Activated CD4-positive, alpha-beta T cell treated with anti-CD3 and anti-CD28 coated beads, Interleukin-2, Interleukin-4, amounts not matched to agents 100 ng/mL and 50 ng/mL, durations not matched to agents 16 hours and 8 hours (primary cell): ENCODE measurements at places on chromosomes 7 and 10.

DNA sequence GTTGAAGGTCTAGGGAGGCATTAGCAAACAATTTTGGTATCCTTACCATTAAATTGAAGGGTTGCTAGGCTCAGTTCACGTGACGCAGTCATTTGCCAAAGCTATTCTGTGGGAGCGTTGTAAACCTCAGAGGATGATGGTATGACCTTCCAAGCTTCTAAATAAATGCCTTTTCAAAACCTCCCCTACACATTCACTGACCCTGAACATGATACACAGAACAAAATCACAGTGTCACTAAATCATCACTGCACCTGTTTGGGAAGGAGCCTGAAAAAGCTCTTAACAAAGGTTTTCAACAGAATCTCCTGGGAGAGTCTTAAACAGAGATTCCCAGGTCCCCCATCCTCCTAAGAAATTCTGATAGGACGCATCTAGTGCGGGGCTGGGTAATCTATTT, 13.2 kb upstream of the CCDC172 start:
- DNase-seq: no peak

DNA sequence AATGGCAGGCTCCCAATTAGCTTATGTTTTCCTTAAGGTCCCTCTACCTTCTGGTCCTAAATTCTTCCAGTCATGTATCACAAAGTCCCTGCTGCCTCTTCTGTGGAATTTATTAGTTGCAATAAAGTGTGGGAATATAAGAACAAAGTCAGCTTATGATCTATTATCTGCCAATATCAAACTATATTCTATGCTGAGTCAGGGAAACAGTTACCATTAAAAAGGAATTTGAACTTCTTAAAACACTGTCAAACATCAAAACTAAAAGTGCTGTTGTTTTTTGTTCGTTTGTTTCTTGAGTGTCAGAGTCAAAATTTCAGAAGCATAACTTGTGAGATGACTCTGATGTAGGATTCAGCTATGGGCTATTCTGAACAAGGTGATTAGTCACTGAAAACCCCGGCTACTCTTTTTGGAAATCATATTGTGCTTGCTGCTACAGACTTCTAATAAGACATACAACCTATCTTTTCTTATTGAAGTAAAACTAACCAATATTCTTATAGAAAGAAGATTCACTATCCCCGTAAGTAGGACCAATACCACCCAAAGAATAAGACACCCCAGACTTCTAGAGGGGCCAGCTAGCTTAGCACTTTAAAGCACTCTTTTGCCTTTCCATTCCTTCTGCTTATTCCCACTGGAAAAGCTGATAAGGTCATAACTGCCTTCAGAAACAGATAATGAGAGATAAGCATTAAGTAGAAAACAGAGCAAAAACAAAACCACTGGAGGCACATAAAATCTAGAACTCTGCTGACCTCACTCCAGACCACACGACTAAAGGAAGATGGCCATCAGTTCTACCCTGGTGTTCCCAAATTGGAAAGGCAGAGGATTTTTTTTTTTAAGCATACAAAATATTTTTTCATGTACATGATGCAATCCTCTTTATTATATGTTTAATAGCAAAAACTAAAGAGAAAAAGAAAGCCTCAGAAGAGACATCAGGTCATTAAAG, 370.6 kb downstream of the PARD3 start:
- DNase-seq: no peak

DNA sequence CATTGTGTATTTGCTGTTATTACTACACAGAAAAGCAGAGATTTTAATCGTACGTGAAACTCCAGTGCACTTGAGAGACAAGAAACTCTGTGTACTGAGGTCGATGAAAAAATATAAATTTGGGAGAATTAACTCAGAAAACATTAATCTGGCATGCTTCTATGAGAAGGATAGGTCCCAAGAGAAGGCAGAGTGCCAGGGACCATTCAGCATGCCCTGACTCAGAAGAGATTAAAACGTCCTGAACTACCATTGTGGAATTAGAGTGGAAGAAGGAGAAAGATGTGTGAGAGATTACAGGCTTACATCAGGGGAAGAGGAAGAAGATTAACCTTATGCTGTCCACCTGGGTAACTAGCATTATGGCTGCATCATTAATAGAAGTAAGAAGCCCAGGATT, 72.4 kb downstream of the REEP3 start:
- no peak for DNase-seq

- peak; percentile 71 for DNase-seq
These were observed 19.8 kb downstream of the CCNY start for GRCh38 chr10:35355971-35356724.

DNA sequence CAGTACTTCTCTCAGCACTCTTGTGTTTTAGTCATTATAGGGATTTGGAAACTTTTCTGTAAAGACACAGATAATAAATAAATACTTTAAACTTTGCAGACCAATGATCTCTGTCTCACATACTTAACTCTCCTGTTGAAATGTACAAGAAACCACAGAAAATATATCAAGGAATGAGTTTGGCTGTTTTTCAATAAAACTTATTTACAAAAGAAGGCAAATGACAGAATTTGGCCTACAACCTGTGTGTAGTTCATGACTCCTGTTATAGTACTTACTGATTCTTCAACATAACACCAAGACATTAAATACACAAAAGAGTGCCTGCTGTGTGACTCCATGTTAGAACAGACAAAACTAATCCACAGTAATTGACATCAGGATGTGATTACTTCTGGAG, 510.0 kb upstream of the PHF14 start:
- no peak for DNase-seq

DNA sequence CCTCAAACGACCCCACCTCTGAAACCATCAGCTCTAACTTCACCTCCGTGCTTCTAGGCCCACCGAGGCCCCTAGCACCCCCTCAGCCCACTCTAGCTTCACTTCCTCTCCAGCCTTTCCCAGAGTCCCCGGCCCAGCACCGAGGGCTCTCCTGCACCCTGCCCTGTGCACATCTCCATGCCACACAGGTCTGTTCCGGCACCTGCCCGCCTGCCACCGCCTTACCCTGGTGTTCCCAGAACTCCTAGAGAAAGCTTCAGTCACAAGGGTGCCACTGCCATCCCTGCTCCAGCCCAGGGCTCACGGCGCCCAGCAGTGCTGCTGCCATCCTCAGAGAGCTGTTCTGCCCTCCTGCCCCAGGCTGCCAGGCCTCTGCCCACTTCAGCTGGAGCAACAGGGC, 61.3 kb upstream of the INSIG1 start:
- DNase-seq: no peak

DNA sequence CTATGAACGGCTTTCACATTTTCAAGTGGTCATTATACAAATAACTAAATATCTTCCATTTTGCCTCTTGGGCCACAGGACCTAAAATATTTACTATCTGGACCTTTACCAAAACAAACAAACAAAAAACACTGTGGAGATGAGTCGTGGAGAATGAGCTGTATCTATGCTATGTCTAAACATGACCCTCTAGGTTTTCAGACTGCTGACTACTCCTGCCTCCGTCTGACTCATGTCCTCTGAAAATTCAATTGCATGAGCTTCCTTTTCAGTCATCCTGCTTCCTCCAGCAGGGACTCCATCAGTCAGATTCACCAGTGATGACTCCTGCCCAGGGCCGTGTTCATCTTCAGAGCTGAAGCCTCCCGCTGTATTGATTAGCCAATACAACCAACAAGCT, 96.8 kb downstream of the COL28A1 start:
- no peak for DNase-seq

DNA sequence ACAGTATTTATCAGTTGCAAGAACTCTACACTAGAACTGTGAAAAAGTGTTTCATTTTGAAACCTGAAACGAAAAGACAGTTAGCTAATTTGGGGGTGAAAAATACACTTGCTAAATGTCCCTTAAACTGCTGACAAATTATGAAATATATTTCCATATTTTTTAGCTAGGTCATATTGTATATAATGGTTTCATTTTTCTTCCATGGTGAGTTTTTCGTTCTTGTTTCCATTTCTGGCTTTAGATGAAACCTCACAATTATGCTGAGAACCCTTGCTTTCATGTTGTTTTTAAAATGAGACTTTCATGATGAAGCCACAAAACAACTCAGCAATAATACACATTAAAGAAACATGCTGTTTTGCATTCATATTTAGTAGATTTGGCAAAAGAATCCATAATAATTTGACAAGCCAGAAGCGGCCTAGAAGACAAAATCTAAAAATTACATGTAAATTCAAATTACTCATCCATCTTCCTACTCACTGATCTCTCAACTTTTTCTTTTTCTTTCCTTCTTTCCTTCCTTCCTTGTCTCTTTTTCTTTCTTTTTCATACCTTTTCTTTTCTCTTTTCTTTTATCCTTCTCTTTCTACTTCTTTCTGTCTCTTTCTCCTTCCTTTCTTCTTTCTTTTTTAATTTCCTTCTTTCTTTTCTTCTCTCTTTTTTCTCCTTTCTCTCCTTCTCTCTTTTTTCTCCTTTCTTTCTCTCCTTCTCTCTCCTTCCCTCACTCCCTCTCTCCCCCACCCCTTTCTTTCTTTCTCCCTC, 46.5 kb upstream of the ITGB8 start:
- no peak for DNase-seq

DNA sequence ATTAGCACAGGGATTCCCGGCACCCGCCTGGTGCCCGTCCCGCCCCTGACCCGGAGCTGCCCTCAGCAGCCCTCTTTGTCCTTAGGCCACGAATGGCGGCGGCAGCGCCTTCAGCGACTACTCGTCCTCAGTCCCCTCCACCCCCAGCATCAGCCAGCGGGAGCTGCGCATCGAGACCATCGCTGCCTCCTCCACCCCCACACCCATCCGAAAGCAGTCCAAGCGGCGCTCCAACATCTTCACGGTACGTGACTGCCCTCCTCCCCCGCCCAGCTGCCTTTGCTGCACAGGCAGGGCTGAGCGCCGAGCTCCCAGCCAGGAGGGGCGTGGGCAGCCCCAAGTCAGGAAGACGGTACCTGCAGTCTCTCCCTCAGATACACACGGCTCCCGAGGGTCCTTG, 33.6 kb downstream of the AGAP3 start:
- DNase-seq: no peak
